ENCODE measurements at places on chromosomes 13 and 19.
A peak's percentile ranks its signal among the peaks of the same experiment; 100 is the strongest.

DNA sequence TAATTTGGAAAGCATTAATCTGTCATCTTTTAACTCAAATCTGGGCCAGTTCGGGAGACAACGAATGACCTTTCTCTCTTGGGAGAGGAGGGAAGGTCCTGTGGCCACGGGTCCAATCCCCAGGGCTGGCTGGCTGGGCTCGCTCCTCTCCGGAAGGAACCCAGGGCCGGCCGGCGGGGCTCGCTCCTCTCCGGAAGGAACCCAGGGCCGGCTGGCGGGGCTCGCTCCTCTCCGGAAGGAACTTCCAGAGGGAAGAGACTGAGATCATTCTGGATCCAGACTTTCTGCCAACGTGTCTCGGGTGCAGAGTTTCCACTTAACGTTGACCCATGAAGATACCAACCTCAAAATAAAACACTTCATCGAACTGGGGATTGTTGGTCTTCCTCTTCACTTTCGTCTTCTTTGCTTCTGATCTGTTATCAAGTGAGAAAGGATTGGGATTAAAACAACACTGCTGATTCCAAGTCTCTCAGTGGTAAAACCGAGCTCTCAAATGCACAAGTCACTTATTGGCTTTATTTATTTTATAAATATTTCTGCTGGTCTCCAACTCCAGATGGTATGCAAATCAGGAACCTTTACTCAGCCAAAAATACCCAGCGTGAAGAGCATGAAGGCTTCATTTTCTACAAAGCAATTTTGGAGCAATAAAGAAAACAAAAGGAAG lies 53.3 kb upstream of the C13orf46 start:
- DNase-seq: peak; percentile 62

- no peak for DNase-seq
These were observed 29.2 kb upstream of the FGF9 start for GRCh38 chr13:21641629-21642028.

DNA sequence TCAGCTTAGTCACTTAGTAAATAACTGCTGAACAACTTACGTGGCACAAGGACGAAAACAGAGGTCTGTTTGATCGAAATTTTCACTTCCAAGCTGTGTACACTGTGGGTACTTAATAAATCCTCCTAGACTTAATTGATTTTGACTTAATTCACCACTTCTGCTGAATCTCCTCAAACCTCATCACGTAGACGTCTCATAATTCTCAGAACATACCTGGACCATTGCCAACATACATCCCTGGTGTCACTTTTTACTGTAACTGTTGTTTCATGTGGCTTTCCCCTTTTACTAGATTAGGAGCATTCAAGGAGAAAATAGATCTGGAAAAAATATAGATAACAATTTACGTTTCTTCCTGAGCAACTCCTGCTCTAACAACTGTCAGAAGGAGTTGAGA lies 105.0 kb downstream of the MBNL2 start:
- no peak for DNase-seq

GRCh38 chr13:107864543-107865317 lies 350.6 kb downstream of the LIG4 start:
- DNase-seq: peak; percentile 34

DNA sequence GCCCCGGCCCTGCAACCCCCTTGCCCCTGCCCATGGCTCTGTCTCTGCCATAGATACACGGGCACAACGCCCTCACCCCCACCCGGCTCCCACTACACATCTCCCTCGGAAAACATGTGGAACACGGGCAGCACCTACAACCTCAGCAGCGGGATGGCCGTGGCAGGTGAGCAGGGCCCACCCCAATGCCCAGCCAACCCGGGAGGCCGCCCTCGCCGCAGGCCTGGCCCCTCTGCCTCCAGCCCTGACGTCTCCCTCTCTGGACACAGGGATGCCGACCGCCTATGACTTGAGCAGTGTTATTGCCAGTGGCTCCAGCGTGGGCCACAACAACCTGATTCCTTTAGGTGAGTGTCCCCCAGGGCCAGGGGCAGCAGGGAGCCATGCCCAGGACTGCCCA lies 7.7 kb downstream of the YIPF2 start:
- DNase-seq: no peak

- DNase-seq: no peak
These were observed 17.0 kb downstream of the ZFP82 start for GRCh38 chr19:36401475-36401874.

DNA sequence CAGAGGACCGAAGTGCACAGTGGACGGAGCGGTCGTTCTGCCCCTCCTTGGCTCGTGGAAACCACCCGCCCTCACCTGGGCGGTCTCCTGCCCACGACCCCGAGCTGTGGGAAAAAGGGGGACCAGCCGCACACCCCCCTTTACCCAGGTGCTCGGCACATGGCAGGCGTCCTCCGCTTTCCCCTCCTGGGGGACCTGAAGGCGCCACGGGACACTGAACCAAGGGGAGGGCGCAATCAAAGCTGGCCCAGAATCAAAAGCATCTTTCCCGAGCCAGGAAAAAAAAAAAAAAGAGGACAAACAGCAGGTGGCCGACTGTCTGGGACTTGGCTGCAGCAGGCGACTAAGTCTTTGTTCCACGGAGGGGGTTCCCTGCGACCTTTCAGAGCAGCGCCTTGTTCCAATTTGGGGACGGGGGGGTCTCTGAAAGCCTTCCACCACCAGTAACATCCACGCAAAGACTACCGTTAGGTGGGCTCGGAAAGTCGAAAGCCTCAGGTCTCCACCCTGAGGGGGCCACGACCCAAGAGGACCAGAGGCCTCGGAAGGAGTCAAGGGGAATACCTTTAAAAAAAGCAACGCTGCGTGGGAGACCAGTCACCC lies 1.1 kb downstream of the MBD3 start:
- DNase-seq: peak; percentile 11

GRCh38 chr13:48078251-48078656 lies 16.6 kb downstream of the MED4 start:
- peak; percentile 4 for DNase-seq

GRCh38 chr19:23263870-23264590 lies 13.8 kb upstream of the ZNF724 start:
- DNase-seq: no peak

GRCh38 chr13:99911965-99912566 lies 59.5 kb downstream of the ZIC5 start:
- DNase-seq: no peak

GRCh38 chr13:50080911-50081678 lies 65.9 kb downstream of the KCNRG start:
- DNase-seq: peak; percentile 59

GRCh38 chr13:44465318-44465717 lies 91.7 kb downstream of the SERP2 start:
- peak; percentile 22 for DNase-seq

GRCh38 chr13:32857689-32858088 lies 158.5 kb upstream of the KL start:
- DNase-seq: no peak

- peak; percentile 75 for DNase-seq
These were observed 60.3 kb downstream of the MIPEP start for GRCh38 chr13:23828866-23829265.

DNA sequence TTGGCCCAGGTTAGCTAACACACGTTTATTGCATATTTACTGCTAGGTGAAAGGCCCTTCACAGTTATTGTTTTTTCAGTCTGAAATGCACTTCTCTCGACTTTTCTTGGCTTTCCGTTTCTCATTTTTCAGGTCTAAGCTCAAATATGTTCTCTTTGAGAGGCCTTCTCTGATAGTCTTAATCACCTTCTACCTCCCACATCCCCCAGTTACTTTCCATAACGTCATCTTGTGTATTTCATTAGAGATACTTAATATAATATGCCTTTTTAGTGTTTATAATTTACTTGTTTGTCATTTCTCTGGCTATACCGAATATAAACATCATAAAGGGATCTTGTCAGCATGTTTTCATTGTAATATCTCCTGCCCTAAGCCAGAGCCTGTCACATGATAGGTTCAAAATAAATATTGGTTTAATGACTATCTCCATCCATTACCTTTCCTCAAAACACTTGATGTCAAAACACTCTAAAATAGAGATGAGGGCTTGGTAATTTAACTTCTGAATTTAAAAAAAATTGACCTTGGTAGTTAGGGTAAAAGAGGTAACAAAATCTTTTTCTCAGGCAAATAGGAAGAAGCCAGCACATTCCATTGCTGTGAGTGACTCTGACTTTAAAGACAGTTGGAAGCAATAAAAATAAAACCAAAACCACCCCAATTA lies 168.6 kb upstream of the RFC3 start:
- DNase-seq: peak; percentile 59

- no peak for DNase-seq
These were observed 12.1 kb downstream of the FUT6 start for GRCh38 chr19:5827342-5827890.

DNA sequence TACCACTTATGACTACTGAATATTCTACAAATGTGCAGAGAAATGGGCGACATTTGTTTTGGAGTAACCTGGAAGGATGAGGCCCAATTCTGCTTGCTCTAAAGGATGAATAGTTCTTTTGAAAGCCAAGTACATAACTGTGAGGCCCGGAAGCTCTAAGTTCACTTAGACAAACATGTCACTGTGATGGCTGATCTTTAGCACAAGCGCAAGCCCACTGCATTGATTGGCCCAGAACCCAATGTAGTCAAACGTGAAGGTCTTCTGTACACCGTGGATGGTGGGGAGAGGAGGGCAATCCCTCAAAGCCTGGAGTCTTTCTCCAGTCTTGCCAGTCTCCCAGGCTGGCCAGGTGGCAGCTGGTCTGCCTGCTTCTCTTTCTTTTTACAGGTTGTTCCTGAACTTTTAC lies 139.6 kb downstream of the RFC3 start:
- no peak for DNase-seq

- peak; percentile 59 for DNase-seq
These were observed 2.1 kb upstream of the SLC27A5 start for GRCh38 chr19:58513694-58514563.

GRCh38 chr13:103539265-103539664 lies 473.0 kb upstream of the SLC10A2 start:
- no peak for DNase-seq

DNA sequence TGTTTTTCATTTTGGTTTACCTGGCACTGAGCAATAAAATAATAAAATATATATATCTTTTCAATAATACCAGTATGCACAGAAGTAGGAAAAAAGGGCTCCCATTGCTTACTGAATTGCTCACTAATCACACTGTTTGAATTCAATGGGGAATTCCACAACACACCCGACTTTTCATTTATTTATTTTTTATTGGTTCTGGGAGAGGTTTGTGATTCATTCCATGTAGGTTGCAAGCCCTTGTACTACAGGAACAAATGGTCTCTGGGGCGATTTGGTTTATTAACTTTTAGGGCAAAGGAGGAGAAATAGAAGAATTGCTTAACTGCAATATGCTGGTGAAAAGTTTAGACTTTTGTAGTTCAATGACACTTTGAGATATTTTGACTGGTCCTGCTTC lies 207.4 kb downstream of the DCT start:
- DNase-seq: no peak

GRCh38 chr13:111319521-111319920 lies 921 bp upstream of the TEX29 start:
- DNase-seq: no peak

- peak; percentile 67 for DNase-seq
These were observed 406.2 kb downstream of the DLEU7 start for GRCh38 chr13:50437252-50437651.

GRCh38 chr13:39781381-39781780 lies 125.9 kb downstream of the COG6 start:
- DNase-seq: no peak

DNA sequence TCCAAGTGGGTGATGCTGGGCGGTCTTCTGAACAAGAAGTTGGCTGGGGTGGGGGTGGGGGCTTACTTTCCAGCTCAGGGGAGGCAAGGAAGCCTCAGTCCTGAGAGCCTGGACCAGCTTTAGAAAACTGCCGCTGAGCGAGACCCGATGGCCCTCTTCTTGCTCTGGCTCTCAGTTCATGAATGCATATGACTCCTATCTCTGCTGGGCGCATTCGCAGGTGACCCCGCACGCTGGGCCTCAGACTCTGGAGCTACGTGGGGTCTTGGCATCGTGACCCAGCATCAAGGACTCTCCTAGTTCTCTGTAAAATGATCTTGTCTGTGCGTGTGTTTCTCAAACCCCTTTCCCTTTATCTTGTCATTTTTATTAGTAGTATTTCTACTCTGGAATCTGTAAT lies 19.7 kb downstream of the PRAM1 start:
- DNase-seq: no peak

DNA sequence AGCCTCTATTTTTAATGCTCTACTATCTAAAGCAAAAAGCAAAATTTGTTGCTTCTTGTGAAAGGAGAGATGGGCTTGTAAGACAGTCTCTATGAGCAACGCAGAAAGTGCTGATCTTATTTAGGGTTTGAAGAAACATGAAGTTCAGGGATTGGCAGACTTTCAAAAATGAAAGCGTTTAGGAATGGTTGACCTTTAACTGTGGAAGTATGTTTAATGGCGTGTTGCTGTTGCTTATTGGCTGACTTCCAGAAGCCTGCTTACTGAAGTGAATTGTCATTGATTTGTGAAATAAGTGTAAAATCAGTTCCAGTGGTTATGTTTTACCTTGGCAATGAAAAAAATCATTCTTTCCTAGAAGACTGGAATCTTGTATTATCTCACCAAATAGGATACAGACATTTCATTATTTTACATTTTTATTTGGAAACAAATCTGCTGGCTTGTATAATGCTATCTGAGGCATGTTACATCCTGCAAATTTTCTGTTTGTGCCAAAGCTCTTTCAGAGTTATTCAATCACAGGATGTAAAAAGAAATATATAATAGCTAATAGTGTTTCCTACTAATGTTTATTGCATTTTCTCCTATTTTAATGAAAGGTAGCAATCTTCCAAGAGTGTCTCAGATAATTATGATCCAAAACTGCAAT lies 221.3 kb upstream of the SLITRK6 start:
- no peak for DNase-seq

GRCh38 chr19:39030854-39031367 lies 1.4 kb downstream of the FBXO27 start:
- DNase-seq: peak; percentile 6

- DNase-seq: no peak
These were observed 260.0 kb downstream of the MYO16 start for GRCh38 chr13:108889324-108889984.

DNA sequence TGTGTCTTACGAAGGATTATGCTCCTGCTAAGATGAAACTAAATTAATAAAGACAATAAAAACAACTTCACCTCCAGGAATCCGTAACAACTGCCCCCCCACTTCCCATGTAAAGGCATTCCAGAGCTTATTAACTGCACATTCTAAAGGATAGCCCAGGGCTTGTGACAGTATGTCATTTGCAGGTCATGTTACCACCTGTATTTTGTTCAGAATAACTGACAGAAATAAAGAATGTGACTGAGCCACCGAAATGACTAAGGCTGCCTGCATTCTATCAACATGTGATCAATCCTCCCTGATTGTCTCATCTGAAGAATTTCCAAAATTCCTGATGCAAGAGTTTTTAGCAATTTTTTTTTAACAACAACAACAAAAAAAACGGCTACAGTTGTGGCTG lies 117.2 kb downstream of the MIPEP start:
- DNase-seq: no peak

GRCh38 chr19:14632286-14632685 lies 42.4 kb downstream of the ADGRE3 start:
- peak; percentile 42 for DNase-seq

DNA sequence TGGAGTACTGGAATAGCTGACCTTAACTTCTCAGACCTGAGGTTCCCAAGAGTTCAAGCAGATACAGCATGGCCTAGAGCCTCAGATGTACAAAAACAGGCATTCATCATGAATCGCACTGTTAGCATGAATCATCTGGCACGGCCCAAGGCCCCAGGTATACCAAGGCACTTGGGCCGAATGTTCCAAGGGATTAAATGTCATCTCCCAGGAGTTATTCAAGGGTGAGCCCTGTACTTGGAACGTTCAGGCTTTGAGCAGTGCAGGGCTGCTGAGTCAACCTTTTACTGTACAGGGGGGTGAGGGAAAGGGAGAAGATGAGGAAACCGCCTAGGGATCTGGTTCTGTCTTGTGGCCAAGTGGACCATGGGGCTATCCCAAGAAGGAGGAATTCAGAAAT lies 6.3 kb downstream of the KLK3 start:
- no peak for DNase-seq

All from EH (cell line).